ENCODE measurements at places on chromosomes 5 and 9.

GRCh38 chr5:117357886-117358285 lies 783.3 kb upstream of the SEMA6A start:
- DNase-seq = no peak

GRCh38 chr9:98214811-98215210 lies 22.4 kb upstream of the CORO2A start:
- DNase-seq = no peak

- DNase-seq = no peak
Observed at GRCh38 chr9:37198831-37199230, 78.5 kb downstream of the ZCCHC7 start.

DNA sequence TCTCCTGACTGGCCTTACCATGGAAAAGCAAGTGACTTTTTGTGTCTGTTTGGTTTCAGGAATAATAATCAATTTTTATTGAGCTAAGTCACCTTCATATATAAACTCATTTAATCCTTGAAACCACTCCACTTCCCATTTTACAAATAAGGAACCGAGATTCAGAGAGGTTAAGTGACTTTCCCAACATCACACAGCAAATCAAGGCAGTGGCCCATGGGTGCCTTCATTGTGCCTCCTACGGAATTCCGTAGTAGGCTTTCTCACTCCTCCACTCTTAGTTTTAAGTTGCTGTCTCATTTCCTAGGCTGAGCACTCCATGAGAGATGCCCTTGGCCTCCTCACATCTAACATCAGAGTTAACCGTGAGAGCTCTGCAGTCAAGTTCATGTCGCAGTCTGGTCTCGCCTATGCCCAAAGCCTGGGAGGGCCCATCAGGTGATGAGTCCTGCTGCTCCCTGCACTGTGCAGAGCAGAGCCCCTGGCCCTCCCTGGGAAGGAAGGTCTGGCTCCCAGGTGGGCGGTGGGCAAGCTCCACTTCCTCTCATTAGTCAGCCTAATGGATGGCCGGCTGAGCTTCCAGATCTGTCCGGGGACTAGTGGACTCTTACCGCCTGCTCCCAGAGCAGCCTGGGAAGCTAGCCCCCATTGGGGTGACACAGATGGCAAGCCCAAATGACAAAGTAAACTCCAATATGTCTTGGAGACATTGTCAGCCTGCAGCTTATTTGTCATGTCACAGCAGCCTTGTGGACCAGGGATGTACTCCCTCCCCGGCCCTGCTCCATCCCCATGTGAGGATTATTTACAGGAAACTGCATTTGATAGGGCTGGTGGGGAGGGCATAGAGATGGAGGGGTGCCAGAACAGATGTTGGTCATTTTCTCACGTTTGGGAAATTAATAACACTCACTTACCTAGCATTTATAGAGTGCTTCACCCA lies 123.4 kb downstream of the MVB12B start:
- peak; percentile 97 for DNase-seq

GRCh38 chr5:116938488-116938887 lies 363.9 kb upstream of the SEMA6A start:
- peak; percentile 17 for DNase-seq

DNA sequence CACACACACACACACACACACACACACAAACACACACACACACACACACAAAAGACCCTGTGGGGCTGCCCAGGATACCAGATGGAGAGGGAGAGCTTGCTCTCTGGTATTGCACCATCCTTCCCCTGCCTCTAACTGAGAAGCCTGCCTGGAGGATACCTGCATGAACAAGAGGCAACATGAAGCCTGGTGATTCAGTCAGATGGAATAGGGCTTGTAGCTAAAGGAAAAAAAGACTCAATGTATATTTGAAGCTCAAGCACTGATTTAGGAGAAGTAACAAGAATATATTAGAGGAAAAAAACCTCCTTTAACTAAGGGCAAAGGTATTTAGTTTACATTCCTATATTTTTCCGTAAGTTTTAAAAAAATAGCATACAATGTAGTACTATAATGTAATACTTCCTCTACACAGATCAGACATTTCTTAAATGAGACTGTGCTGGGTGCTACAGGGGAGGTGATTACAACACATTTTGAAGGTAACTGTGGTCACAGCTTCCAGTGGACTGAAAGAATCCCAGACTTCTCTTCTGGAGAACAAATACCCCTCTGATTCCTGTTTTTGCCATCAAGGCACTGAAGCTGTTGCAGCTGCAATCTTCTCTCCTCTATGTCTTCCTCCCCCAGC lies 169.3 kb downstream of the DCP2 start:
- no peak for DNase-seq

- DNase-seq = no peak
Observed at GRCh38 chr5:108655750-108656450, 91.8 kb upstream of the FER start.

DNA sequence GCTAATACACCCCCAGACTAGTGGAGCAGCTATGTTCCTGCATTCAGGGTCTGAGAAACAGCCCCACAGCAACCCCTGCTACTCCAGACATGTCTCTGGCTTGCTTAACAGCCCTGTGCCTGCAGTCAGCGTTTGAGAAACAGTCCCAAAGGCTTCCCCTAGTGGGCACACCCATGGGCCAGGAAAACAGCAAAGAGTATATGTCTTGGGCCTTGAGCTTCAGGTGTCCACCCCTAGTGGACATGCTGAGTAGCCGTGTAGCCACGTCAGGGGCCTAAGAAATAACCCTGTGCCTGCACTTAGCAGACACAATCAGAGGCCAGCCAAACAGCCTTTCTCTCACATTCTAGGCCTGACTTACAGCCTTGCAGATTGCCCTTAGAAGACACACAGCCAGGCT lies 698.6 kb downstream of the PTPRD start:
- no peak for DNase-seq

GRCh38 chr9:85016384-85017006 lies 347.0 kb downstream of the NTRK2 start:
- no peak for DNase-seq

- DNase-seq = no peak
Observed at GRCh38 chr5:170552621-170553115, 48.8 kb downstream of the KCNIP1 start.

- DNase-seq = no peak
Observed at GRCh38 chr5:91302305-91302704, 80.8 kb downstream of the ARRDC3 start.
